ENCODE measurements at places on chromosomes 7 and 10.
A peak's percentile ranks its signal among the peaks of the same experiment; 100 is the strongest.

DNA sequence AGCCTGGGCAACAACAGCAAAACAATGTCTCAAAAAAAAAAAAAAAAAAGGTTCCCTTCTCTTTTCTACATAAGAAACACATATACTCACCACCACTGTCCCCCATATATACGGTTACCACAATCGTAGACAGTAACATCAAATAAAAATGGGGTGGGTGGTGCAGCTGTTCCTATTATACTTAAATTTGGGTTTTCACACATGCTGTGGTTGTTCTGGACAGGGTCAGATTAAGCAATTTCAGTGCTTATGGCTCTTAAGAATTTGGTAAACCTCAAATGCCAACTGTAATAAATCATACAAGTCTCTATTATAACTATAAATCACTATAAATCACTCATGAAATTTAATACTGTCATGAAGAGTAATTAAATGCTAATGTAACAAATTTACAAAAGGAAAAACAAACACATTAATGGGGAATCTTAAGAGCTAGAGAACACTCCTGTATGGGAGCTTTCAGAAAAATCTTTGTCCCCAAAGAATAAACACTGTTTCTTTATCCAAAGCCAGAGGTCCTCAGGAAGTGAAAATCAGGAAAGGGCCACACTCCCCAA is 143.6 kb downstream of the GLI3 start:
- no peak for DNase-seq

DNA sequence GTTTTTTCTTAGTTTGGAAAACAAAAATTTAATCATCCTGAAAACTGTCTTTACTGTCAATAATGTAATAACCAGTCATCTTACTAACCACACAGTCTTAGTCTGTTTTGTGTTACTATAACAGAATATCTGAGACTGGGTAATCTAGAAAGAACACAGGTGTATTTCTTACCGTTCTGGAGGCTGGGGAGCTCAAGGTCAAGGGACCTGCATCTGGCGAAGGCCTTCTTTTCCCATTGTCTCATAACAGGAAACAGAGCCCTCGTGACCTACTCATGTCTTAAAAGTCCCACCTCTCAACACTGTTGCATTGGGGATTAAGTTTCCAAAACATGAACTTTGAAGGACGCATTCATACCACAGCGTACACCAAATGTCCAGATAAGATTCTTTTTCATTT is 932.3 kb downstream of the CNTNAP2 start:
- DNase-seq: no peak

DNA sequence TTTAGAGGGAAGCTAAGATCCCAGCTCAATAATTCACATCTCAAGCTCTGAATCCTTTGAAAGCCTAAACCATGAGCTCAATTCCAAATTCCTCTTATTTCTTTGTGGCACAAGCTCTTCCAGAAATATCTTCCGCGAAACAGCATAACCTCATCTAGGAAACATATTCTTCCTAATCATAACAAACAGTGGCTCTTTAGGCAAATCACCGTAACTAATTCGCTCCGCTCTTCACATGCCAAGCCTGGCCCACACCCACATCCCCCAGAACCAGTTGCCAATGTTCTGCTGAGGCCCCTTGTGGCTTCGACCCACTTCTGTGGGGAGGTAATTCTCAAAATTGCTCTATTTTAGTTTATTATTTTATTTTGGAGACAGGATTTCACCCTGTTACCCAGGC is 19.2 kb downstream of the GAD2 start:
- no peak for DNase-seq

DNA sequence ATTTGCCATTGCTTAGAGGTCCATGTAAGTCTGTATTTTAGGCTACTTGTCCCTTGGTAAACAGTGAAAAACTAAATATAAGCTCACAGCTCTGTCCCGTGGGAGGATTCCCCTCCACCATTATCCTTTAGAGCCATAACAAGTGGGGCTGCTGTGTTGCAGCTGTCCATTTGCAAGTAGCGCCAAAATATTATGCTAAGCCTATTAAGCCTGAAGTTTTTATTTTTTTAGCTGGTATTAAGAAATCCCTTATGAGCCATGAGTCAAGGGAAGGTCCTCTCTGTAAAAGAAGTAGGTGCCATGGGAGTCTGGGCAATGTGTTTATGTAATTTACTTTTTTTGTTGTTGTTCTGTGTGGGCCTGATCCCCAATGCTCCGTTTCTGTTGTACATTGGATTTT is 183.9 kb downstream of the THSD7A start:
- DNase-seq: no peak

DNA sequence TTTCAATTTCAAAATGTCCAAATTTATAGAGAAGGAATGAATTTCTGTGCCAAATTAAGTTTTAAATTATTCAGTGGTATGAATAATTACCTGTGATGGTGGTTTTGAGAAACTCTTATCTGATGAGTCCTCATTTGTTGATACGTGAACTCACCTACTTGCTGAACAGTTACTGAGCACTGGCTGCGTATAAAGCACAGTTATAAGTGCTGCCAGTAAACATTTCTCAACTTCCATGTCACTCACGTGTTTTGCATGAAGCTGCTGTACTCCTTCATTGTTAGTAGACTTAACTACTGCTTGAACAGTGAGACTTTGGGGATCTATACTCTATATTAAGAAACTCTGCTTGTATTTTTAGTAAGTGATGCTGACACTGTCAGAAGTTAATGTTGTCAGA is 269.1 kb upstream of the FZD8 start:
- DNase-seq: no peak

DNA sequence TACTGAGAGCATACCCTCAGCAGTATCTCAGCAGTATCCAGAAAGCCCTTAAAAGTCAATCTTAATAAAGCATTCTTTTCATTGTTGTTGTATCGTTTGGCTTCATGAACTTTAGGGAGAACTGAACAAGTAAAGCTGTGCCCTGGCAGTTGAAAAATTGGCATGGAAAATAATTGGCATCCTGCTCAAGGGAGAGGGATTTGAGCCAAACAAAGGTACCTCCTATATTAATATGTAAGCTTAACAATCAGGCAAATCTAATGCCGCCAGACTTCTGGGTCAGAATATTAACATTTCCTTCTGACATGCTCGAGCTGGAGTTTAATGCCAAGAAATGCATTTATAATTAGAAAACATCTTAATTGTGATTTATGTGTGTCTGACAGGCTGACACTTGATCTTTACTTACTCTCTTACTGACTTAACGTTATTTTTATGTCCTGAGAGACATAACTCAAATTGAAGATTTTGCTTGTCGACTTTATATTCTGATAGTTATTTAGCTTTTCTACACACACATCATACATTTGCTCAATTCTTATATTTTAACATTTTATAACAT is 42.1 kb upstream of the PCDH15 start:
- DNase-seq: no peak

DNA sequence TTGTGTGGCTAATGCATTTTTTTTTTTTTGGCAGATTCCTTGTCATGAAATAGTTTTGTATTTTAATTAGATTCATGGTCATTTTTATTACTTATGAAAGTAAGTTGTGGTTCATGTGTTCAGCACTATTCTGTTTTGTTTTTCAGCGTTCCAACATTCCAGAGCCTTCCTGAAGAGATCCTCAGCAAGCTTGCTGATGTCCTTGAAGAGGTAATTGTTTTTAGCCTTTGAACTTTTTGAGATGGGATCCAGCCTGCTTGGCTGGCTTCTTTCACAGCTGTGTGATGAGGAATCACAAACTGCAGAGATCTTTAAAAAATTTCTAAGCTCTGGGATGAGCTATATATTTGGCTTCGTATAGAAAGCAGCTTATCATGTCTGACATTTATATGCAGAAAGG is 208.0 kb upstream of the CSTF2T start:
- no peak for DNase-seq

DNA sequence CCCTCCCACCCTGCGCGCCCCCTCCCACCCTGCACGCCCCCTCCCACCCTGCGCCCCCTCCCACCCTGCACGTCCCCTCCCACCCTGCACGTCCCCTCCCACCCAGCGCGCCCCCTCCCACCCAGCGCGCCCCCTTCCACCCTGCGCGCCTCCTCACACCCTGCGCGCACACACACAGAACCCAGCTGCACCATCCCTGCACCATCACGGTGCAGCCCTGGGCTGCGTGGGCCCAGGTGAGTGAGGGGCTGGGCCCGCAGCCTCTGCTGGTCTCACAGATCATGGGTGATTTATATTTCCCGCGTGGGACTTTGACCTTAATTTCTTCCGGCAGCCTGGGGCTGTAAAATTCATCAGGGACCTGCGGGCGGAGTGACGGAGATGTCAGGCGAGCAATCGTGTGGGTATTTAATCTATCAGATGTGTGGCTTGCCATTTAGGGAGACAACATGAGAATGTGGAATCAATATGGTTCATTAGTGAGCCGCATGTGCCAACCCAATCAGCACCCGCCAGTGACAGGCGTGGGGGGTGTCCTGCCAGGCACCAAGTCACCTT is 57.7 kb downstream of the C10orf105 start:
- no peak for DNase-seq

GRCh38 chr7:32026083-32026425 is 44.2 kb downstream of the PDE1C start:
- no peak for DNase-seq

DNA sequence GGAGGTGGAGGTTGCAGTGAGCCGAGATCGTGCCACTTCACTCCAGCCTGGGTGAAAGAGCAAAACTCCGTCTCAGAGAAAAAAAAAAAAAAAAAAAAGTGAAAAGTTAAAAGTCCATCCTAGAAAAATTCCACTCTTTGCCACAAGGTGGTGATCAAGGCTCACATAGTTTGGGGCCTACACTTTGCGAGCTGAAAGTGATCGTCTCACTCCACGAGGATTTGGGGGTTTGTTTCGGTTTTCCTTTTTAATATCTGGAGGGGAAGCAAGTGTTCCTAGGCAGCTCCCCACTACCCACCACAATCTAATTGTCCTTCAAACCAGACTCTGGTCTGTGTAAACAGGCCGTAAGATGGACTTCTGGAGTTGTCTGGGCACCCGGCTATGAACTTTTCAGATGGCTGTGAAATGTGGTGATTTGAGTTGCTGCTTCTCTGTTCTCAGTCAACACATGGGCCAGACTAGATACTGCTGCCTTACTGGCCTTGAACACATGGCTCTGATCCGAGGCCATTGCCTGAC is 27.1 kb downstream of the PRLHR start:
- DNase-seq: peak; percentile 43

DNA sequence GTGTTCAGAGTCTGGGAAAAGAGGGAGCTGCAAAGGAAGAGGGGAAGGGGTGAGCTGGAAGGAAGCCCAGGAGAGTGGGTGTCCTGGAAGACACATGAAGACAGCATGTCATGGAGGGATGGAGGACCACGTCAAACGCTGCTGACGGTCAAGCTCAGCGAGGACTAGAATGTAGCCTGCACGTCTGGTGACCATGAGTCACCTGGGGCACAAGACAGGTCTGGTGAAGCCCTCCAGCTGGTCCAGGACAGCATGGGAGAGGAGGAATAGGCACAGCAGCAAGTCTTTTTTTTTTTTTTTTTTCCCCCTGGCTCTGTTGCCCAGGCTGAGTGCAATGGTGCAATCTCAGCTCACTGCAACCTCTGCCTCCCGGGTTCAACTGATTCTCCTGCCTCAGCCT is 19.6 kb upstream of the AMZ1 start:
- DNase-seq: no peak

GRCh38 chr7:6274743-6275142 is 2.3 kb upstream of the CYTH3 start:
- DNase-seq: no peak

All from fibroblast of skin of left quadriceps (primary cell).